Effector memory CD8-positive, alpha-beta T cell (primary cell): ENCODE measurements at places on chromosomes 7 and 10.

GRCh38 chr10:80170641-80171040 is 34.7 kb downstream of the ANXA11 start:
- no peak for DNase-seq

- no peak for DNase-seq
Measured at GRCh38 chr10:129952378-129953118, 11.5 kb downstream of the EBF3 start.

GRCh38 chr7:105675934-105676371 is 94.7 kb upstream of the EFCAB10 start:
- peak; percentile 71 for DNase-seq

DNA sequence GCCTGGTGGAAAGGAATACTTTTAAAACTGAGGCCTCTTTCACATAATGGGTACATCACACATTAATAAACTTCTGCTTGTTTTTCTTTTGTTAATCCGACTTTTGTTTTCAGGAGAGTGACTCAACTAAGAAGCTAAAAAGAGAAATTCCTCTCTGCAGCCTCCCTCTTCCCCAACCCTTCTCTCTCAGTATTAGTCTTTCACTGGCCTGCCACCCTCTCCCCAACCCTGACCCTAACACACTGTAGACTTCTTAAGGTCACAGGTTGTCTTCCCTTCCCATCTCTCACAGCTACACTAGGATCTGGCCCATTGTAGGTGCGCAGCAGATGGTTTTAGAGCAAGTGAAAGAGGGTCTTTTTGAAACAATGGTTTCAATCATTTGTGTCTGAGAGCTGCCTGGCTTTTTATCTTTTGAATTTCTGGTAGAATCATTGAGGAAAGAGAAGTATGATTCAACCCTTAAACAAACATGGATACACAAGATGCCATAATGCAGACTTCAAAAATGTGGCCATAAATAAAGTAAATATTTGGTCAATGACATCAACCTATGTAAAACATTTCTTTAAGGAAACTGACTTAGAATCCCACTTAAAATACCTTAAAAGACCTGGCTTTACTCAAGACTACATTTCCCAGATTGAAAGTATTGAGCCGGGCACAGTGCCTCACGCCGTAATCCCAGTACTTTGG is 17.9 kb upstream of the FFAR4 start:
- DNase-seq: no peak

DNA sequence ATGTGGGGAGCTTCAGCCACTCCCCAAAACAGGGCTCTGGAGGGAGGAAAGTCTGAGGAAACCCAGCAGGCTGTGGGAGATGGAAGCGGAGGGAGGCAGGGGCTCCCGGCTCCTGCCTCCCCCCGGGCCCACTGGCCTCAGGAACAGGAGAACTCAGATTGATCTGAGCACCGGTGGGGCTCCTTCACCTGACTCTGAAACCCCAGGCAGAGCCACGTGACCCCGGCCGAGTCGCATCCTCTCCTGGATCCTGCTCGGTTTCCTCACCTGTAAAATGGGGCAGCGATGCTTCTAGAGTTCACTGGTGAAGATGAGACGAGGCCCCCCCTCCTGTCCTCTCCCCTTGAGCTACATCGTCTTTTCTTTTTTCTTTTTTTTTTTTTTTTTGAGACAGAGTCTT is 33.6 kb downstream of the TCERG1L start:
- DNase-seq: no peak

- DNase-seq: no peak
Measured at GRCh38 chr10:58371473-58371872, 13.7 kb upstream of the TFAM start.

DNA sequence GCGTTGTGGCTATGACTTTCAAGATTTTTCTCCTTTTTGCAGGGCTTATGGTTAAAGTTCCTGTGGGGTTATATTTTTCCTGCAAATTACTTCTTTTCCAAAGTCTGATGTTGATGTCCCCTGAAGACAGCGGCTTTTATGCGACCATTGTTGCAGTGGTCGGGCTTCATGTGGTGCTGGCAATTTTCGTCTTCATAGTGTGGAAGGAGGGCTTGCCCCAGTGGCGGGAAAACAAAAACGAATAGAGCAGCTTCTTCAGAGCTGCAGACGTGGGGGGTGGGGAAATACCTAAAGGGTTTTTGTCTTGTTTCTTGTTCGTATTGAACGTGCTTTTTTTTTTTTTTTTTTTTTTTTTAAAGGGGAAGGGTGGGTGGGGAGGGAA is 53.8 kb downstream of the MCMBP start:
- DNase-seq: no peak

- no peak for DNase-seq
Measured at GRCh38 chr10:4006051-4006450, 221.0 kb upstream of the KLF6 start.

- no peak for DNase-seq
Measured at GRCh38 chr10:129929343-129930292, 34.5 kb downstream of the EBF3 start.

DNA sequence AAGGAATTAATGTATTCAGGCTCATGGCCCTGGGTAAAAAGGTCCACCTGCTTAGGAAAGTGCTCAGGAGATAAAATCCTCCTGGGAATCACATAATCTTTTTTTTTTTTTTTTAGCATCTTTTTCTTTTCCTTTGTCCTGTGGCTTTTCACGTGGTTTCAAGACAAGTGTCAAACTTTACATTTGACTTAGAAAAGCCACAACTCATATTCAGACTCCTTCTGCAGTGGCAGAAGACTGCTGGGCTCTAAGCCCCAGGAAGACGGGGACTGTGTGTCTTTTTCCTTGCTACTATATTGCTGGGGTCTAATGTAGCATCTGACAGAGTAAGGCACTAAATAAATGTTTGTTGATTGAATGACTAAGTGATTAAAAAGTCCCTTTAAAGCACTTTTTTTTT is 127.5 kb upstream of the ANKRD1 start:
- DNase-seq: no peak

- DNase-seq: no peak
Measured at GRCh38 chr10:20485554-20485953, 411.6 kb downstream of the NEBL start.

GRCh38 chr10:96656839-96657238 is 63.5 kb downstream of the PIK3AP1 start:
- no peak for DNase-seq

DNA sequence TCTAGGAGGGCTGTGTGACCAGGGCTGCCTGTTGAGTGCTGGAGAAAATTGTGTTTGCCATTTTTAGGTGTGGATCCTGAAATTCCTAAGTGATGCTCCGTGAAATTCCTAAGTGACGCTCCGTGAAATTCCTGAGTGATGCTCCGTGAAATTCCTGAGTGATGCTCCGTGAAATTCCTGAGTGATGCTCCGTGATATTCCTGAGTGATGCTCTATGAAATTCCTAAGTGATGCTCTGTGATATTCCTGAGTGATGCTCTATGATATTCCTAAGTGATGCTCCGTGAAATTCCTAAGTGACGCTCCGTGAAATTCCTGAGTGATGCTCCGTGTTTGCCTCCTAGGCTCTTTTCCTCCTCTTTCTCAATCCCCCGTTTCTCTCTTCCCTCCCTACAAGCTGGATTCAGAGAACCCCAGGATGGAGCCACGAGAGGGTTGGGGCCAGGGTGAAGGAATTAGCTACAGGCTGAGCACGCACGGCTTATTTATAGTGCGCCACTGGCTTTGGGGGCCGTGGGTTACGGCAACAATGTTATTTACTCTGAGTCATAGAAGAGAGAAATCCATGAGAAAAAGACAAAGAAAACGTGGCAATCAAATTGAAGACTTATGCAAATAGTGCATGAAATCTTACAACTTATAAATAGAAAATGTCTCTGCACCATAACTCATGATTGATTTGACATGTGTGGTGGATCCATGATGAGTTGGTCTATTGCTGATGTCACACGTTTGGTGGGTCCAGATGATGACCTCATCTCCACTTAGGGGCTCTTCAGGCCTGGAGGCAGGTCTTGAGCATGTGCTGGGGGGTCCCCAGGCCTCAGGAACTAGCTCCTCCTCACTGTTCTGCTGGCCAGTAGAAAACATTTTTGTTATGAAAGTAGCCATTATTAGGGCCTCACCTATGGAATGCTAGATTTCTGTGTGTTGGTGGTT is 224.6 kb downstream of the WDR37 start:
- DNase-seq: no peak

GRCh38 chr7:132751244-132751647 is 175.0 kb upstream of the PLXNA4 start:
- no peak for DNase-seq

GRCh38 chr7:131008840-131009711 is 275.1 kb upstream of the KLF14 start:
- DNase-seq: no peak

GRCh38 chr10:14587540-14588083 is 187.1 kb downstream of the FAM107B start:
- DNase-seq: no peak

- no peak for DNase-seq
Measured at GRCh38 chr10:6794441-6794840, 214.4 kb upstream of the PRKCQ start.

DNA sequence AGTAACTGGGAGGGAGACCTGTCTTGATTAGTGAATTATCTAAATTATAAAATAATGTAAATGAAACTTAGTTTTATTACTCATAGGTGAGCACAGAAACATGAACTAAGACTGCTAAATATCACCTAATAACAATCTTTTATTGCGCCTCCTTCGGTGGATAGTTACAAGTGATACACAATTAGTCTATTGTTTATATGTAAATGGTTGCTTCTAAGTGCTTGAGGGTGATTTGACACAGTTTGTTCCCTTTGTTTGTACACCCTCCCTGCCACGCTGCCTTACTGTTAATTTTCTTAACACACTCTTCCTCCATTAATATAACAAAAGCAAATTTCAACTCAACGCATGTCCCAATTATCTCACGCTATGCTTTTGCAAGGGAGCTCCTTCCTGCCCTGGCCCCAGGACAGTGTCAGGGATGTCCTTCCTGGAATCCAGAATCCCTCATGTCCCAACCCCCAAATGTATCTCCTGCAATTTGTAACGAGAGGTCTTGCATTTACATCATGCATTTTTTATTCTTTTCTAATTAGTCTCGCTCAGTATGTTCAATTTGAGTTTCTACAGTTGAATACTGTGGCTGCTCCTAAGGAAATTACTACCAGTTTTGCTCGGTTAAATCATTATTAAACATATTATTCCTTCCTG is 4.2 kb downstream of the NPSR1 start:
- no peak for DNase-seq

DNA sequence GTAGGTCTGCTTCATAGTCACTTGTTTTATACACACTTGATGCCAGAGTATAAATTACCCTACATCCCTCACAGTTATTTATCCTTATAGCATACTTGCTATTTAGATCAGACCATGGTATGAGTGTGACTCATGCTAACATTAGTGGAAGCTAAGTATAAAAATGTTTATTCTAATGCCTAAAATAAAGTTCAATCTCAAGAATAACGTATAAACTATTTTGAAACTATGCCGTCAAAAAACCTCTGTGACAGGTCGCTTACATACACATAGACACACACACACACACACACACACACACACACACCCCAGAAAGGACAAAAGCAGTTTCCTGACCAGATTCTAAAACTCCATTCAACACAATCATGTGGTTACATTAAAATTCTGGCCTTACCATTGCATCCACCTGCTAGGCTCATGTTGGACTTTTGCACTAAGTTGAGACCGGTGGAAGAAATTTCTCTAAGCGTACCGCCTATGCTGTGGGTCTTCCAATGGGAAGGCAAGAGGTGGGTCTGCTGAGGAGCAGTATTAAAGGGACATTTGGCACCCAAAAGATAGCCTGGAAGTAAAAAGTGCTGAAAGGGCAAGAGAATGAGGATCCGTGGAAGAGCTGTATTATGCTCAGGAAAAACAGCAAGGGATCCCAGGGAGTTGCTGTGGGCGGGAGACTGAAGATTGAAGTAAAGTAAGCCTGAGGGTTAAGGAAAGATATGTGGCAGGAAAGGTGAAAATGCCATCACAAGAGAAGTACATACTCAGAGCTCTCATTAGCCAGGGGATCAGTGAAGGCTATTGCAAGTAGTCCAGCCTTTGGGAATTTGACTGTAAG is 5.0 kb downstream of the FOXP2 start:
- no peak for DNase-seq

DNA sequence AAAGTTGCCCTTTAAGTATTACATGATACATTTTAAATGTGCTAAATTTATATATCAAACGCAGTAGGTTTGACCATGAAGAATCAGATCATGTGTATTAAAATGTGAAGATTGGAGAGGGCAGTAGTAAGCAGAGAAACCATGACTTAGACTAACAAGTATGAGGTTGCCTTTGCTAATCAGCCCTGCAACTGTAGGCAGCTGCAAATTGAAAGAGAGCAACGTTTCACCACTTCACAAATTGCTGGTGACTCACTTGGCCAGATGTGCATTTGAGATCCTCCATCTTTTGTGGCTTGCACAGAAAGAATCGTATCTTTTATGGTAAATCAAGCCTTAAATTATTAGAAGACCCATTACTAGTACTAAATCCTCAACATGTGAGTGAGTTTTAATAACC is 10.1 kb upstream of the SEMA3A start:
- no peak for DNase-seq

- no peak for DNase-seq
Measured at GRCh38 chr10:89555688-89556445, 20.5 kb upstream of the SLC16A12 start.

DNA sequence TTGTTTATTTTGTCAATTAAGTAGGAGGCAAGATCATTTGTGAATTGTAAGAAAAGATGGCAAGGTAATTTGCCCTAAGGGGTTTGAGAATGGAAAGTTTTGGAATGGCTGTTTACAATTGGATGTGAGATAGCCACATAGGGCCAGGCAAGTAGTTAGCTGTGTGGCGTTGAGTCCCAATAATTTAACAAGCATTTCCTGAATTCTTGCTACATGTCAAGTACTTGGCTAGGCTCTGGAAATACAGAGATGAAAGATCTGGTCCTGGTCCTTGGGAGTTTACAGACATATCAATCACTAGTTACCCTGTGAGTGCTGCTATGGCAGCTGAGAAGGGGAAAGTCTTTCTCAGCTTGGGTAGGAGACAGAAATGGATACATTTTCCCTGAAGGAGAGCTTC is 401.6 kb downstream of the SUGCT start:
- DNase-seq: no peak

GRCh38 chr10:14604181-14605142 is 170.2 kb downstream of the FAM107B start:
- peak; percentile 63 for DNase-seq

GRCh38 chr10:70896551-70896950 is 8.2 kb upstream of the PCBD1 start:
- DNase-seq: no peak
